ENCODE measurements at places on chromosomes 7 and 10.
A peak's percentile ranks its signal among the peaks of the same experiment; 100 is the strongest.

DNA sequence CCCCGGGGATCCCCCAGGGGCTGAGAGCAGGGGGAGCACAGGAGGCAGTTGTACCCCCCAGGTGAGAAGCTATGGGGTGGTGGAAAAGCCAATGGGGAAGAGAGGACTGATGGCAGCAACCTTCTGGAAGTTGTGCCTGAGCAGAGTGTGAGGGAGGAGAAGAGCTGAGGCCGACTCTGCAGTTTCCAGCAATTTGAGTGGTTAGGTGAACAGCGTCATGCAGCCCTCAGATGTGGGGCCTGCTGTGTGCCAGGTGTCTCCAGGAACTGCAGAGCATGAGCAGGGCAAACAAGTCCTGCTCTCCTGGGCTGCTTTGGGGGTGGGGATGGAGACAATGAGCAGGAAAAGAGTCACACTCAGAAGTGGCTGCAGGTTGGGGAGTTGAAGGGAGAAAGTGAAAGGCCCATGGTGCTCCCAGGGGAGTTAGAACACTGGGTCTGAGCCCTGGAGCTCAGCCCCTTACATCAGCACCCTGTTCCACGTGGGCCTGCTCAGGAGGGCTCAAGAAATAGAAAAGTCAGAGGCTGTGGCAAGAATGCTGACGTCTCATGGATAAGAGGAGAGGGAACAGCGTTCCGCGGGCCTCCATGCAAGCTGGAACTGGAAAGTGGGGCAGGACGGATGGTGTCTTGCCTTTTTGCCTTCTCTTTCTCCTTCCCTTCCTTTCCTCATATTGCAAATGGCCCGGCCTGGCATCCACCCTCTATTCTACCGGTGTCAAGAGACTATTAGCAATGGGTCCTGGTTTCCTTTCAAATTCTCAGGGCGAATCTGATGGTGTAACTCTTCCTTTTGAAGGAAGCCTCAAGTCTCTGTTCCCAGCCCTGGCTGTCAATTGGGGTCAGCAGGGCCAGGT, 4.0 kb upstream of the AFAP1L2 start:
- DNase-seq = no peak

DNA sequence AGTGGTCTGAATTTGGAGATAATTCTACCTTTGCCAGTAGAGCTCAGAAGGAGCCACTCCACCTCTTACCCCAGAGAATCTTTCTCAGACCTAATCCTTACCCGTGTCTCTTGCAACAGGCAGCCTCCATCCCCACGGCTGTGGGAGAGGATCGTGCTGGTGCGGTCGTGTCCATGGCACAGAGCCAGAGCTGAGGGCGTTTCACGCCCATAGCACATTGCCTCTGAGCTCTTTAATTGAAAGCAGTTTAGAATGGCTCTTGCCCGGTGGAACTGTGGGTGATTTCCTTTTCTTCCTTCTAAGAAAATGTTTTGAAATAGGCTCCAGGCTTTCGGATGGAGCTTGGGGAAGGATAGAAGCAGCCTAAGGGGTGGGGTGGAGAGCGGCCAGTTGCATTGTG, 41.5 kb downstream of the PRF1 start:
- DNase-seq = no peak

DNA sequence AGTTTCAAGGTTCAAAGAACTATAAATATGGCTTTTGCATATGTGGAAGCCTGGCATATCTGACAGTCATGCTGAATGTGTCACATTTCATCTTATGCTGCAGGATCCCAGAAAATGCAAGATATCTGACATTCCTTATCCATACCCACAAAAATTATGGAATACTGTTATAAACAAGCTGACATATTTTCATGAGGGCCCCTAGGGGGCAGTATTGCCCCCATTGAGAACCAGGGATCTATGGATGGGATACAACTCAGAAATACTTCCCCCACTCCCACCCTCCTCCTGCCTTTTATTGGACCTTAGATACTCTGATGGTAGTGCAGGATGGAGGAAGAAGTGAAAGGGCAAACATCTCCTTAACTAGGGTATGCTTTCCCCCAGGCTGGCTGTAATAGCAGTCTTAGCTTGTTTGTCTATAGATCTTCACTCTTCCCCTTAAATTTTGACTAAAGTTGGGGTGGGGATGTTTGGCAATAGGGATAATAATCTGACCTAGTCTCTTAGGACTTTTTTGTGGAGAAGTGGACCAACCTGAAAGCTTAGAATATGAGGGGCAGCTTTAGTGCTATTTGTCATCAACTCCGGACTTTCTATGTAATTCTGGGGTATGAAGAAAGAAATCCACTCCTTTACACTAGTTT, 3.5 kb upstream of the GNGT1 start:
- no peak for DNase-seq

- no peak for DNase-seq
Observed at GRCh38 chr10:123536176-123536845, 129.8 kb upstream of the GPR26 start.

DNA sequence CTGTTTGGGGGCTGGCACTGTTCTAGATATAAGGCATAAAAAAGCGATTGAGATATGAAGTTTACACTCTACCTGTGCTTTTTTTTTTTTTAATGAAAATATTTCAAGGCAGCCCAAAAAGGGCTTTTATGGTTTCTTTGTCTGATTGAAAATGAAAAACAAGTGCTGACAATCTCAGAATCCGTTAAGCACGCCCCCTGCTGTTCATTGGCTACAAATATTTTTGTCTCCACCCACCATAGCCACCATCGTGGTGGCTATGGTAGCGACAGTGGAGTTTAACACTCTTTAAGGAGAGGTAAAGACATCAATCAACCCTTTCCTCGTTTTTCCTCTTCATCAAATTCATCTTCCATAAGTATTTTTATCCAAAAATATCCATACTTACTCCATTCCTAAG, 94.2 kb downstream of the CD36 start:
- DNase-seq = no peak

GRCh38 chr10:35289198-35289597, 47.1 kb upstream of the CCNY start:
- no peak for DNase-seq

- no peak for DNase-seq
Observed at GRCh38 chr10:93415693-93416092, 66.4 kb downstream of the MYOF start.

- DNase-seq = no peak
Observed at GRCh38 chr10:70750156-70750703, 34.9 kb downstream of the TBATA start.

GRCh38 chr7:33035776-33036175, 26.8 kb downstream of the NT5C3A start:
- DNase-seq = peak; percentile 25

DNA sequence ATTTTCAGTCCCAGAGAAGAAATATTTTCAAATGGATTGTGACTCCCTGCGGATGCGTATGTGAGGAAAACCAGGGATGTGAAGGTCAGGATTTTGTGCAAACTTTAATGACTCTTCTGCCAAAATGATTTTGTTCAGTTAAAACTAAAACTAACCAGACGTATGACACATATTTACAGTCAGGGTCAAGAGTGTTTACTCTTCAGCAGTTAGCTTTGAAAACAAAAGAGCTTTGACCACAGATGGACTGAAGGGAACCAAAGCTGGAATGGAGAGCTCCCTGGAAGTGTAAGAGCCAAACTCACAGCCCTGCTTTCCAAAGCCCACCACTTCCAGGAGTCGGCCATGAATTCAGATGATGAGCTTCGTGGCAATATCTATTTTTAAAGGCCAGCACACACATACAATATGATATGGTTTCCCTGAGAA, 15.5 kb downstream of the SVIL start:
- DNase-seq = no peak

DNA sequence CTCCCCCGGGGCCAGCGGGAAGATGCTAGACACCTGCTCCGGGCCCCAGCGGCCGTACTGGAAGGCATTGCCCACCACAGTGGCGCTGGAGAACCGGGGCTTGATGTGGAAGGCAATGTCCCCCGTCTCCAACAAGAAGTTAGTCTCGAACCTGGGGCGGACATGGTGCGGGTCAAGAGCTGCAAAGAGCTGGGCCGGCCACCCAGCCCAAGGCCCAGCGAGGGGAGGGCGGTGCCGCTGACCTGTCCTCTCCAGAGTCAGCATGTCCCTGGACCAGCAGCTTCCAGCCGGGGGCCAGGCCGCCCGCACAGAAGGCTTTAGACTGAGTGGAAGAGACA, 551 bp downstream of the GRIFIN start:
- no peak for DNase-seq

DNA sequence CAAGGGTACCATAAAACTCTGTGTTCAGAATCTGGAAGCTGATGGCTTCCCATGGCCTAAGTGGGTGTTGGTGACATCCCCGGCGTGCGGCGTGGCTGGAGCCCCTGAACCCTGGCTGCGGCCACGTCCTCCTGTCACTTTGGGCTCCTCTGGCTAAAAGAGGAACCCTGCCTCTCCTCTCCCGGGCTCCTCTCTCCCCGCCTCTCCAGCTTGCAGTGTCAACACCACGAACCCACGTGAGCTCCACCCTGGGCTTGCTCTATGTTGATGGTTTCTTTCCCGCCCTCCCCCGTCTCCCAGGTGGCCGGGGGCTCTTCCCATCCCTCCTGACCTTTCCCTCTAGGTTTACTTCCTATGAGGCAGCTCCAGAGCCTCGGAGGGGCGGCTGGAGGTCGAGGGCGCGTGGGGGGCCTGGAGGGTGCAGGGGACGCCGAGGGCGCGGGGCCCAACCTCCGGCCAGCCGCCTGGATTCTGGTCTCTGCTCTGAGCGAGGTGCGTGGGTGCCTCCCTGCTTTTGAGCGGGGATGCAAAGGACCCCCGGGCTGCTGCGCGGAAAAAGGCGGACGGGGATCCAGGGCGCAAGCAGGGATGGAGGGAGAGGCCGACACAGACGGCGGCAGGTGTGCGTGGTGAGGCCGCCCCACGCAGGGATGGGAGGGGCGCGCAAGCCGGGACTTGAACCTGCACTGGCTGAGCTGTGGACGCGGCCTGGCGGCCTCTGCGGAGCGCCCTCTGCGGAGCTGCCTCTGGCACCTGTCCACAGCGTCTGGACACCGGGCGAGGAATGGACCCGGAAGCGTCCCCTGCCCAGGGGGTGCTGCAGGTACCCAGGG, 115.5 kb upstream of the DIP2C start:
- DNase-seq = no peak

- no peak for DNase-seq
Observed at GRCh38 chr10:100507357-100507732, 12.3 kb downstream of the SEC31B start.

Measured in CD4-positive, alpha-beta T cell (primary cell).